Stimulated activated CD4-positive, alpha-beta T cell treated with anti-CD3 and anti-CD28 coated beads, Interleukin-1b, Interleukin-23, amount 100 ng/mL, for 48 hours (primary cell): ENCODE measurements at places on chromosomes 2 and 18.
A peak's percentile ranks its signal among the peaks of the same experiment; 100 is the strongest.

GRCh38 chr2:33535421-33535820, 59.0 kb downstream of the RASGRP3 start:
- DNase-seq: no peak

DNA sequence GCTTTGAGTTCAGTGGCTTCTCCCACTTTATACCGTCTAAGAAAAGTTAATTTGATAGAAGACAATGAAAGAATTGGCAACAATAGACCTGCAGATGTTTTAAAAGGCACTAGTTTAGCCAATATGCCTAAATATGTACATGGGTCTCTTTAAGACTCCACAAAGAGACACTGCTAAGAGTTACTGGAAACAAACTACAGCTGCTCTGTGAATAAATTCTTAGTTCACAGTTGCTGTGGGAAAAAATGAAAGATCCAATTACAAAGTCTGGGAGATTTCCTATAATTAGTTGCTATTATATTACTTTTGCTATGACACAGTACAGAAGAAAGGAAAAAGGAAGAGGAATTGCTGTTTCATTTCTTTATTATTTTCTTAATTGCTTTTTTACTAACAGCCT, 34.3 kb downstream of the SCN9A start:
- no peak for DNase-seq

- DNase-seq: no peak
Observed at GRCh38 chr18:7982216-7982615, 415.1 kb downstream of the PTPRM start.

- DNase-seq: no peak
Observed at GRCh38 chr2:84029903-84030575, 429.0 kb downstream of the SUCLG1 start.

DNA sequence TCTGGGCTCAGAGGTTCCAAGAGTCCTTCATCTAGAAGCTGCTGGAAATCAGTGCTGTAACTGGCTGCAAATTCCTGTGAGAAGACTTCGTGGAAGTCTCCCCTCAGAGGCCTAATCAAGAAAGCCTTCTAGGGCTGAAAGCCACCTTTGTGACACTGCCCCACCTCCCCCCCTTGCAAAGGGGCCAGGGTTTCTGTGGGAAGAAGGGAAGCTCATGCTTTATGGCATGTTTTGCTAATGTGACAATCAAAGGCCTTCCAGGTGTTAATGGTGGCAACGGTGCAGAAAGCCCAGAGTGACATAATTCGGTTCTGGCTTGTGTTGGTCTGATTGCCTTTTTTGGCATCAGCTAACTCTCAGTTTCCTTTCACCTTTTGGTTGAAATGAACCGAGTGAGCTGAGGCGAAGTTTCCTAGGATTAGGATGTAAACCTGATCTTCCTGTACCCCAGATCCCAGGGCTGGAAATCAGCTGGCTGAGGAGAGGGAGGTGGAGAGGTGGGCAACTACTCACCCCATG, 126.9 kb upstream of the TRIB2 start:
- DNase-seq: no peak

GRCh38 chr2:217685255-217685605, 317.6 kb downstream of the TNS1 start:
- no peak for DNase-seq

GRCh38 chr2:189674374-189675112, at the start of gene ANKAR:
Gene ANKAR (plus strand): TSS chr2:189674670. CDS start chr2:189676491, 1,821 bp downstream.
- DNase-seq: peak; percentile 78

- DNase-seq: no peak
Observed at GRCh38 chr2:82001614-82002013, 1697.1 kb upstream of the LRRTM1 start.

GRCh38 chr18:48219037-48219809, 190.0 kb downstream of the ZBTB7C start:
- no peak for DNase-seq

- no peak for DNase-seq
Observed at GRCh38 chr2:236533343-236533742, 36.3 kb upstream of the ACKR3 start.

GRCh38 chr18:45845410-45845809, 19.9 kb downstream of the SIGLEC15 start:
- DNase-seq: no peak

GRCh38 chr2:121184248-121184862, 100.6 kb downstream of the TFCP2L1 start:
- DNase-seq: no peak

GRCh38 chr2:205901491-205901890, 184.5 kb downstream of the INO80D start:
- DNase-seq: no peak

- no peak for DNase-seq
Observed at GRCh38 chr2:25557179-25558036, 116.0 kb downstream of the DTNB start.

DNA sequence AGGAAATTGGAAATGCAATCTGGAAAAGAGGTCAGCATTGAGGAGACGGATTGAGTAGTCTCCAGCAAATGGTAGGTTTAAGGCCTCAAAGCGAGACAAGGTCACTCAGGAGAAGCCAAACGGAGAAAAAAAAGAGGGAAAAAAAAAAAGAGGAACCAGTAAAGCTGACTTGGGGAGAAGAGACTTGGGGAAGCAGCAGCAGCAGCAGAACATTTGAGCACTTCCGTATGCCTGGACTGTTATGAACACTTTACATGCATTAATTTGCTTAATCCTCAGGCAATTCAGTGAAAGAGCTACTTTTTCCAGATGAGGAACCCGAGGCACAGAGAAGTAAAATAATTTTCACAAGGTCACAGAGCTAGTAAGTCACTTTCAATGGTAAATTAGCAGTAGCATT, 81.3 kb downstream of the OSBPL6 start:
- DNase-seq: no peak

DNA sequence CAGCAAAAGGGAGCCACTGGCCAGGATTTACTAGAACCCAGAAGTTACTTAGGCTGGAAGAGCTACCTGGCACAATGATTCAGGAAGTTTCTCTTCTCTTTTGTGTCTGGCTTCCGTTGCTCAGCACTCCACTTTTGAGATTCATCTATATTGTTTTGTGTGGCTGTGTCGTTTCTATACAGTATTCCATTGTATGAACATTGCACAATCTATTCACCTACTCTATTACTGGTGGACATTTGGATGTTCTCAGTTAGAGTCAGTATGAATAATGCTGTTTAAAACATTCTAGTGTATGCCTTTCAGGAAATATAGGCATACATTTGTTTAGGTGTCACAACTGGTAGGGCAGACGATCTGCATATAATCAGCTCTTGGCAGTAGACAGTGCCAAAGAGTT, 36.3 kb upstream of the EPHA4 start:
- no peak for DNase-seq

DNA sequence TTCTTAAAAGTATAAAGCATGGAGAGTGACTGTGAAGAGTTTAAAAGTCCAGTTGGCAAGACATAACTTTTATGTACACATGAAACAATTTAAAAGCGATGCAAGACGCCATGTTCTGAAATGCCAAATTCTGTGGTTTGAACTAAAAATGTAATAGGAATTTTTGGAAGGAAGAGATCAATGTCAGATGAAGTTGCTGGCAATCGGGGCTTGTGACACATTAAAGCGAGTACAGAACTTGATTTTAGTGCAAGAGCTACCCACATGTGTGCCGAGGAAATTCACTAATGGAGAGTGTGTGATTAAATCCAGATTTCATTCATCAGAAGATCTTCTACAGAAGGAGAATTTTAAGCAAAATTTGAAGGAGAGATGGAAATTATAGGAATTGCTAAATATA, 220.2 kb upstream of the CCDC68 start:
- no peak for DNase-seq
